ENCODE measurements at places on chromosomes 12 and 14. TPM values are rescaled to one million over a fixed set of nuclear protein-coding genes. Genes with fewer than 3 reads are reported as not detected.

DCN gene
- total RNA-seq: 1,986 TPM

CLEC2A gene
- total RNA-seq: not detected

KITLG gene
- total RNA-seq: 71.6 TPM

EML1 gene
- total RNA-seq: 72.9 TPM

KRT2 gene
- not detected for total RNA-seq

ULK1 gene
- total RNA-seq: 17.3 TPM

POTEG gene
- total RNA-seq: not detected

SPTB gene
- under 0.01 TPM for total RNA-seq

FGF23 gene
- not detected for total RNA-seq

Data from smooth muscle cell of trachea (primary cell).